ENCODE measurements at places on chromosomes 6 and 20.

DNA sequence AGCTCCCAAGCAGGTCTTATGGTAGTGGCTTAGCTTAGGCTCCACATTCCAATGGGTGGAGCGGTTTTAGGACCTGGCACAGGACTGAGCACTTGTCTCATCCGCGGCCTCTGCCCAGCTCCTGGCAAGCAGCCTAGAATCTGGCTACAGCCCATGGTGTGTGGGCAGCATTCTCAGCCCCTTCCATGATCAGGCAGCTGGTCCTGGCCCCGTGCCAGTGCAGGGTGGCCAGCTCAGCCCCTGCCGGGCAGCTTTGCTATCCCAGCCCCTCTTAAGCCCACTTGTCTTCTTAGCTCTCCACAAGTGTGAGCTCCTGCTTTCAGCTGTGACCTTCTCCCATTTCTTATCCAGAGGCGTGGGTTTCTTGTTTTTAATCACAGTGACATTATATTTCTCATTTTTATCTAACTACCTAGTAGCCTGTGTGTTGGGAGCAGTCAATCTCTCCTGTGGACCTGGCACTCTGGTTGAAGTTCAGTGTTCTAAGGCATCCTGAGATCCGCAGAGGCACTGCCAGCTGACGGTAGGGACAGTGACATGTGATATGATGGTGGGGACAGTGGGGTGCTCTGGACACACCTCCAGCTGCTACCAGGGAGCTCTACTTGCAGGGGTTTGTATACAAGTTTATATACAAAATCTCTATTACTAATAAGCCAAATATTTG lies 119.9 kb upstream of the PRND start:
- DNase-seq: peak; percentile 63

DNA sequence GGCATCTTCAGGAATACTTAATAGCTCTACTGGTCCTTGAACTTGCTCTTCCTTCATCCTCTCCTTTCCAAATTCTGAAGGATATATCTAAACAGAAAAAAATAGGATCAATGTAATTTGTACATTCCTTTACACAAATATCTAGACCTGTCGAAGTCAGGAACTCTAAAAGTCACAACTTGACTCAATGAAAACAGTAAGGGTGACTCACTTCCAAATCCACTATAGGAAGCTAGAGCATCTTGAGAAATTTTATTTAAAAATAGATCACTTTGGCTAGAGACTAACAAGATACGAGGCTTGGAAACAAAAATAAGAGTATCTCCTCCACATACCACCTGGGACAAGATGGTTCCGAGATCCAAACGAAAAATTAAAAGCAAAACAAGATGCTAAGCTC lies 12.2 kb downstream of the ESF1 start:
- no peak for DNase-seq

GRCh38 chr20:54131675-54132611 lies 41.8 kb downstream of the CYP24A1 start:
- DNase-seq: no peak

DNA sequence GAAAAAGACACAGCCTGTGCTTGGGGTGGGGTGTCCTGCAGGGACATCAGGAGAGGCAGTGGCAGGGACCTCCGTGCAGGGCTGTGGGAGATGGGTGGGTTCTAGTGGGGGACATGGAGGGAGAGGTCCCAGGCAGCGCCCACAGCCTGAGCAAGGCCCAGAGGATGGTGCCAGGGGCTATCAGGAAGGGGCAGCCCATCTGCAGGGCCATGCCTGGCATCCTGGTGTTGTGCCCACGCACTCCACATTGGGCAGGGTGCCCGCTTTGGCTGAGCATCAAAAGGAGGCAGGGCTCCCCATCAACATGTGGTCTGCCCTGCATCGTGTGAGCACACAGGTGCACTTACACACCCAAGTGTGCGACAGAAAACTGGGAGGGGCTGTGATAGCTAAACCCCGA lies 184.3 kb upstream of the SNX9 start:
- no peak for DNase-seq

DNA sequence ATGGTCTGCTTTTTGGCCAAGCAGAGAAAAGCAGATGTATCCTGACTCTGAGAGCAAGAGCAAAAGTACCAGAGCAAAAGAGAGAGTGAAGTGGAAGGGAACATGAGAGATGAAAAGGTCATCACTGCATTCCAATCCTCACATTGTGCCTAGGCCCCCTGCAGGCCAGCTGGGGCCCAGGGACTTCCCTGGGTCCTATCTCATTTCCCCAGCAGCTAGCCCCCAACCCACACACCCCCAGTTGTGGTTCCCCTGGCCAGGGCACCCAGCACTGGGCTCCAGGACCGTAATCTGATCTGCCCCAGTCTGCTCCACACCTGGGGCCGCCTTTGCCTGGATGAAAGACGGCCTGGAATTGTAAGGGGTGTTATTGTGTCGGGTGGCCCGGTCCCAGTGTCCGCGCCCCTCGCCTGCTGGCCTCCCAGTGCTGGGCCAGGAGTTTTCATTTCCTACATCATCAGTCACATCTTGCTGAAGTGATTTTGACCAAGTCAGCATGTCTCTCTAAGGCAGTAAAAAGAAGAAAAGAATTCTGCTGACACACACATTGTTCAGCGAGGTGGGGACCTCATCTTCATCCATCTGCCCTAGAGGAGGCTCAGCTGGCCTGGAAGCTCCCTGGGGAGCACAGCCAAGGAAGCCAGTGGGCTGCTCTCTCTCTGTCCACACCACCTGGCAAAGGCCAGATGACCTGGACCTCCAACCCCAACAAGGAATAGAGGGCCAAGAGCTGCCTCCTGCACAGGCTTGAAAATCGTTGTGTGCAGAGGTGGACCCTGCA lies 4.0 kb upstream of the BMP7 start:
- DNase-seq: no peak

DNA sequence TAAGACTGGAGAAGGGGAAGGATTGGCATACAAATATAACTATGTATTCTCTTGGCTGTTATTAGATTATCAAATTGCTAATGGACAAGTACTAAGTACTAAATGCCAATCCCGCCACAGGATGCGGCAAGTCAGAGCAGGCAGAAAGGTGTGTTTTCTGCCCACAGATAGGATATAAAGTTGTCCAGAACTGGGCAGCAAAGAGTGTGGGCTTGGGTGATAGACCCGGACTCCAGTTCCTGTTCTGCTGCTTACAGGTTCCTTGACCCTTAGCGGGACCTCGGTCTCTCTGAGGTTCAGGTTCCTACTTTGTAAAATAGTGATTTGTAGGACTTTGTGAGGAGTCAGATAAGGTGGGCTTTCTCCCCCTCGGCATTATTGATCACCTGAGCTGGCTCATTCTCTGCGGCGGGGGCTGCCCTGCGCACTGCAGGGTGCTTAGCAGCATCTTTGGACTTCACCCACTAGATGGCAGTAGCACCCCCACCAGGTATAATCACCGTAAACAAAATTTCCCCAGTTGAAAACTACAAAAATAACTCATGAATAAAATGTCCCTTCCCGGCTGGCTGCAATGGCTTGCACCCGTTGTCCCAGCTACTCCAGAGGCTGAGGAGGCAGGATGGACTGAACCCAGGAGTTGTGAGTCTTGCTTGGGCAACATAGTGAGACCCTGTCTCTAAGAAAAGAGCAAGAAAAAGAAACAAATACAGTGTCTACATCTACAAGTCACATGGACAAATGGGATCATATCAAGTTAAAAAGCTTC lies 193.1 kb downstream of the DOK5 start:
- peak; percentile 65 for DNase-seq

DNA sequence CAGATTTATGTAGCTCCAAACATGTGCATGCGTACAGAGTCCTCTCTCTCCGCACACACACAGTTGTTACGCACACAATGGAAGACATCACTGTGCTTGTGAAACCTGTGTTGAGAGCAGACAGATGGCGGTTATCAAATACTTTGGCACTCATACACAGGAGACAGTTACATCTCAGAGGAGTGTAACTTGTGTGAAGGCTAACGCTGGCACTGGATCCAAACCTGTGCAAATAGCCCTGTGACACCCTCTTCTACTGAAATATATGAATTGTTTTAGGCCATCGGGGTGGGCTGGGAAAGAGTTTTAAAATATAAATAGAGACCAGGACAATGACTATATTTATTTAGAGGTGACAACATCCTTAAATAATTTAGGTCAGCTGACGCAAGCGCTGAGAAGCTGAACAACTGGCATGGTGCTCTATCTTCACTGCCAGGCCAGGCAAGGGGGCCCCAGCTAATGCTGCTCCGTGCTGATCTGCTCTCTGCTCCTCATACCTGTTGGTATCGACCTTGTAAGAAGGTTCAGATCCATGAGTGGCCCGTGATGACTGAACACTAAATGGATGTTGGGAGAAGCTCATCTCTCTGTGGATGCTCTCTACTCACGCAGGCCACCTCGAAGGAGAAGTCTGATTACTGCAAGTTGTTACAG lies 69.4 kb downstream of the FOXC1 start:
- DNase-seq: peak; percentile 74

DNA sequence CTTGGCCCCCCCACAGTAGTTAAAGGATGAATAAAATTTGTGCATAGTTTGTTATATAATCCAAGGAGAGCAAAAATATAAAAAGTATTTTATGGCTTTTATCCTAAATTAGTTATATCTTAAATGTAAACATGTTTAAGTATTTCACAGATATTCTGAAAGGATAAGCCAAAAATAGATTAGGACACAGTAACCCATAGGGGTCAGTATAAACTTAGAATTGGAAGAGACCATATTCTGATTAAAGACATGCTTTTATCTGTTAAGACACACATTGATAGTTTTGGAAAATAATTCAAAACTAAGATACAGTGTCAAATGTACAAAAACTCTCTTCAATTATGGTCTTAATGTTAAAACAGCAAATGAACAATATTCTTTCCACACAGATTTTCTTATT lies 4.5 kb upstream of the SERINC1 start:
- DNase-seq: peak; percentile 37

DNA sequence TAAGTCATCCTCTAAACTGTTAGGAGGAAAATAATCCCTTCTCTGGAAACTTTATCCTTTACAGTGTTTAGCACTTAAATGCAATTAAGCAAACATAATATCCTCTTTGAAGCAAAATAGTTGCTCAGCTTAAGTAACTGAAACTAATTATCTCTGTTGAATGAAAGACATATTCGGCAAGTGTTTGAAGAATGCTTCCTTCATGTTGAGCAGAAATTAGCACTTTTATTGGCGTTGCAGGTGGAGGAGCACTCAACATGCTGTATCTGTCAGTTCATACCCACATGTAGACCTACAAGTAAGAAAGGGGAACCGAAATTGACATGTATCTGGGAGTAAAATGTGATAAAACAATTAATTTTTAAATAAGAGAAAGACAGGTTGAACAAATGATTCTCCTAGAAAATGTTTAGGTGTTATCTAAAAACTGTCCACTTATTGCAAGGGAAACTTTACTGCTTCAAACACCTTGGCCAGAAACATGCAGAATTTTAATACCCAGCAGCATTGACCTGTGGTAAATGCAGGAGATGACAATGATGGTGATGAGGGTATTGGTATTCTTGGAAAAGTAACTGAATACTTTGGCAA lies 987.0 kb upstream of the MAP3K7 start:
- no peak for DNase-seq

DNA sequence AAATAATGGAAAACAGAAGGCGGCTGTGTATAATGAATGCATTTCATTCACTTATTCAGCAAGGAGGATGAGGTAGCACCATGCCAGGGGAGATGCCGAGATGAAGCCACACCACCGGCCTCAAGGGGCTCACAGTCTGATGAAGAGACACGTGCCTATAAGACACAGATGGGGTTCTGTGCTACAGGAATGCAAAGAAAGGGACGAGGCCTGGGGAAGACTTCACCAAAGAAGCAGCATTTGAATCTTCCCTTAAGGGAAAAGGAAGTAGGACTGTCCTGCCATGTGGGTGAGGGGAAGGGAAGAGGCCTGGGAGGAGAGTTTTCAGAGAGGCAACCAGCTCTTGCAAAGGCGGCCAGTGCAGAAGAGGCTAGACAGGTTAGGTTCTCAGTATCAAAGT lies 98.9 kb downstream of the PSMG4 start:
- DNase-seq: no peak

DNA sequence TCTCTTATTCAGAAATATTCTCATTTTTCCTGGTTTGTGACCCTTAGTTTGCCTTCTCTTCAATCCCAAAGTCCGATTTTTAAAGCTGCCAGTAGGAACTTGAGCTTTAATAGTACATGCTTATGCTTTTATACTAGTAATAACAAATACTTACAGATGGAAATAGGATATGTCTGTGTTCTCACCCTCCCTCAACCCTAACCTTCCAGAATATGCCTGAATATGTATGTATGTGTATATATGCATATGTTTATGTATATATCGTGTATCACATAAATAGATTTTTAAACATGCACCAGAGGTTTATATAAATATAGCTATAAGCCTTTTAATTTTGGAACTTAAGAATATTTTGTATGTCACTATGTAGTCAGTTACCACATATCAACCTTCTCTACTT lies 38.8 kb downstream of the CDYL start:
- no peak for DNase-seq

DNA sequence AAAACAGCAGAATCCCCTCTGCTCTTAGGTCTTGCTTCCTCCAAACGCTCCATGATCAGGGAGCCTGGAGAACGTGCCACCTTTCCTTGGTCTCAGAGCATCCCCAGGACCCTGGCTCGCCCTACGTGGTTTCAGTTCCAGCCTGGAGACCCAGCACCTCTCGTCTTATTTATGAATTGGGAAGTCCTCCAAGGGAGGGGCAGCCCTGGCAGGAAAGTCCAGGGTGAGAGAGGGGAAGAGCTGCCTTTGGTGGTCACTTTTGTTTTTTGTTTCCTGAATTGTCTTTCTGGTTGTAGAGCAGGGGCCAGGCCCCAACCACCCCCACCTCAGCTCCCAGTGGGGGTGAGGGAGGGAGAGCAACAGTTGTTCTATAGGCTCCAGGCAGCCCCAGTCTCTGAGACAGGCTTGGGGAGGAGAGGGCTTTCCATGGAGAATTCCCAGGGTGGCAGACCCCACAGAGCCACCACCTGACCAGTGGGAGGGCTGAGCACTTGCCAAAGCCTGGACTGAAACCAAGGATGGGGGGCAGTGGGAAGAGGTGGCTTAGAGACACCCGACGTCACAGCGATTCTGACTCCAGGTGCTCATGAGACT lies 88.8 kb downstream of the PRND start:
- DNase-seq: no peak

DNA sequence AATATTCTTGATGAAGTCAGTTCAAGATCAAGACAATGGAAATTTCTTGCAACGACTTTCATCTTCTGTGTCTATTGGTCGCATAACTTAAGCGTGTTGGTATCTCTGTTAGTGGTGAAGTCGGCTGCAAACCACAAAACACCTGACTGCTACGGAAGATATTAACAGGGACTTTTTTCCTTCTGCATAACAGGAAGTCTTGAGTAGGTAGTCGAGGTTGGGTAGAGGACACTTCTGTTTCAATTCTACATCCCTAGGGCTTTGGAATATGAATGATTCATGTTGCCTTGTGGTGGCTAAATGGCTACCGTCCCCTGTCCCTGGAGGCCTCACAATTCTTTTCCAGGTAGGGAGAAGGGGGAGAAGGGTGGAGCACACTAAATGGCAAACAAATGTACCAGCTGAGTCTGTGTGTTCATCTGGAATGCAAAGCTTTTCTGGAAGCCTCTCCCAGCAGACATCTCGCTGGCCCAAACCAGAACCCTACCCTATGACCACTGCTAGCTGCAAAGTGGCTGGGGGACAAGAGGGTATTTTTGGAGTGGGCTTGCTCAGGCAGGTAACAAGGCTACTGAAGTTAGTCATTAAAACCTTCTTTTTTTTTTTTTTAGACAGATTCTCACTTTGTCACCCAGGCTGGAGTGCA lies 34.6 kb upstream of the NKX2-2 start:
- peak; percentile 15 for DNase-seq
